CD4-positive, alpha-beta memory T cell (primary cell): ENCODE measurements at places on chromosomes 7 and 10.

GRCh38 chr10:44384601-44385025, 284 bp downstream of the CXCL12 start:
- DNase-seq: no peak

DNA sequence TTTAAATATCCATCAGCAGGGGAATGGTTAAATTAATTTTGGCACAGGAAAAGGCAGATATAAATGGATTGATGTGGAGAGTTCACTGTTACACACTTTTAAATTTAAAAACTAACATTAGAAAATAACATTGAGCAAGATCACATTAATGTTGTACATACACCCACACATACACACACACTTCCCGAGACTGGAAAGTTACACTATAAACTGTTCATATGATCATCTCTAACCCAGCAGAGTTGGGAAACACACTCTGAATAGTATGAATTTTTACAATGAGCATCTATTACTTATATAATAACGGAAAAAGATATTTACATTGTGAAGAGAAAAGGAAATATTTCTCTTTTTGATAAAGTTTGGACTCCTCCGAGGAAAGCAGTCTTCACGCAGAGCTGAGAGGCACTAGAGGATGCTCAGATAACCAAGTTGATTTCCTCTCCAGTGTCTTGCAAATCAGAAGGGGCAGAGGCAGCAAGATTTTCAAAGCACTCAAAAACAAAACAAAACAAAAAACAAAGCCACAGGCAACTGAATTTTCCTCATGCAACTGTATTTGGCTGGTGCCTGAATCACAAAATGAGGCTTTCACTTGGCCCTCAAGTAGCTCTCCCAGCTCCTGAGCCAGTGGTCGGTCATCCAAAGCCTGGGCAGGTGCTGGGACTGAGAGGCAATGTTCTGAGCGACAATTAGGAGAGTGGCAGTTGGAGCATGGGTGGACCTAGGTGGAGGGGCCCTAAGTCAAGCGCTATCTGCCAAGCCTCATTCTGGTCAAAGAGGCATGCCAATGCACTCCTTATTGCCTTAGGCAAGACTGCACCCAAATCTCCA, 10.5 kb upstream of the GATAD1 start:
- no peak for DNase-seq

DNA sequence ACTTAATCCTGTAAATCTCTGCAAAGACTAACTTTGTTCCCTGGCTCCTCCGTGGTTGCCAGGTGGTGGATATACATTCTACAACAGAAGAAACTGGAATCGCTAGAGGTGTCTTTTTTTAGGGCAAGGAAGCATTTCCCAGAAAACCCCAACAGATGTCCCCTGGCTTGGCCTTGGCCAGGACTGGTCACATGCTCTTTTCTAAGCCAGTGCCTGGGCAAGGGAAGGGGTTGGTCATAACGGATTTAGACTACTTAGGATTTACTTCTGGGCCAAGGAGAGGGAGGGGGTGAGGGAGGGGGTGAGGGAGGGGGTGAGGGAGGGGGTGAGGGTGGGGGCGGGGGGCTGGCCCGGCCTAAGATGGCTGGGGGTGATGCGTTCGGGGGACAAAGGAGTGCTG, 105.7 kb downstream of the SNX10 start:
- DNase-seq: no peak

GRCh38 chr7:157826566-157826965, 489.8 kb downstream of the DNAJB6 start:
- no peak for DNase-seq
